T-cell (primary cell): ENCODE measurements at places on chromosomes 2 and 18.

GRCh38 chr18:32366586-32367538 lies 103.8 kb downstream of the GAREM1 start:
- DNase-seq = no peak

DNA sequence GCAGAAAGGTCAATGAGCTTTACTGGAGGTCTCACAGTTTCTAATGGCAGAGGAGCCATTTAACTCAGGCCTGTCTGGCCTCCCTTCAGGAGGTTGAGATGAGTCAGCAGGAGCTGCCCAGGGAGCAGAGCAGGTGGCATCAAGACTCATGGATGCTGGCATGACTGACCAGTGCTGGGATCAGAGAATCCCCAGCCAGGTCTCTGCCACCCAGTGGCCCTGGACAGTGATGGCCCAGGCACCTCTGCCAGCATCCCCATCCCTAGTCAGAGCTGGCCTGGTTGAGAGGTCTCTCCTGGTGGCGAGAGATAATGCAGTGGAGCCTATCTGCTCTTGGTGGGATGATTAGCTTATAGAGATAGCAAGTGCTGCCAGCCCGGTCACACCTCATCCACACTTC lies 43.1 kb downstream of the GYPC start:
- DNase-seq = no peak

DNA sequence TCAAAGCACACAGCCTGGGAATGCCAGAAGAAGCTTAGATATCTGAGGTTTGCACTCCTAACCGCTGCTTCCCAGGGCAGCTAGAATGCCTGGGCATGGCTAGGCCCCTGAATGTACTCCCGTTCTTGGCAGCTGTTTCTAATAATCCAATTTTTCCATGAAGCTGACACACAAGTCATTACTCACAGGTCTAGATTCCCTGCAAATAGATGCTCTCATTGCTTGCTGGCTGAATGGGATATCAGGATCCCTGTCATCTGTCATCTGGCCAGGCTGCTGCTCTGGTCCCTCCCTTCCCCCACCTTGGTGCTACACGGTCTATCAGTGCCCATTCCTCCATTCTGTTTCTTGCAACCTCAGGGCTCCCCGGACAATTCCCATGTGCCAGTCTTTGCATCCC lies 40.7 kb upstream of the TEX51 start:
- no peak for DNase-seq

- DNase-seq = no peak
Measured at GRCh38 chr2:230269715-230270114, 44.2 kb downstream of the SP140 start.

- DNase-seq = no peak
Measured at GRCh38 chr2:178976351-178976750, 73.6 kb downstream of the CCDC141 start.

- no peak for DNase-seq
Measured at GRCh38 chr18:39274535-39274934, 1708.9 kb upstream of the CELF4 start.

DNA sequence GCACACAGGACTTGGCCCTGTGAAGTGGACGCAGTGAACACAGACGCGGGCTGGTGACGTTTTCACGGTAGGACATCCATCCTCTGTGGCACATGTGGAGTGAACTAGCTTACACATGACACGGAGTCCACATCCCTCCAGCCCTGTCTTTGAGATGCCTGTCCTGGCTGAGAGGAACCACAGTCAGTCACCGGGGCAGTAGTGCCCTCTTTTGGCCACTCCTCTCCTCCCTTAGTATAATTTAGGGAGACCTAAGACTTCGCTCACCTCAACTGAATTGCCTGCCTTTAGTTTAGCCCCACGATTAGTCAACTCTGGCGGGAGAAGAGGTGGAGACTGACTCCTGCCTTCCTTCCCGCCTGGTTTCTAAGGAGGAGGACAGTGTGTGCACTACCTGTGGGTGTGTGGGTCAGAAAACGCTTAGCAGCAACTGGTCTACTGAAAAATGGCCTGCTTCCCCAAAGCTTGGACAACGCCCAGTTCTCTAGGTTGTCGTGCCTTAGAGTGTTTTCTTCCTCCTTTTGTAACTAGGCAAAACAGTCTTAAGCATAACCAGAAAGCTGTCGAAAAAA lies 70.6 kb downstream of the MBP start:
- no peak for DNase-seq

GRCh38 chr2:199946836-199947235 lies 8.5 kb downstream of the TYW5 start:
- no peak for DNase-seq

DNA sequence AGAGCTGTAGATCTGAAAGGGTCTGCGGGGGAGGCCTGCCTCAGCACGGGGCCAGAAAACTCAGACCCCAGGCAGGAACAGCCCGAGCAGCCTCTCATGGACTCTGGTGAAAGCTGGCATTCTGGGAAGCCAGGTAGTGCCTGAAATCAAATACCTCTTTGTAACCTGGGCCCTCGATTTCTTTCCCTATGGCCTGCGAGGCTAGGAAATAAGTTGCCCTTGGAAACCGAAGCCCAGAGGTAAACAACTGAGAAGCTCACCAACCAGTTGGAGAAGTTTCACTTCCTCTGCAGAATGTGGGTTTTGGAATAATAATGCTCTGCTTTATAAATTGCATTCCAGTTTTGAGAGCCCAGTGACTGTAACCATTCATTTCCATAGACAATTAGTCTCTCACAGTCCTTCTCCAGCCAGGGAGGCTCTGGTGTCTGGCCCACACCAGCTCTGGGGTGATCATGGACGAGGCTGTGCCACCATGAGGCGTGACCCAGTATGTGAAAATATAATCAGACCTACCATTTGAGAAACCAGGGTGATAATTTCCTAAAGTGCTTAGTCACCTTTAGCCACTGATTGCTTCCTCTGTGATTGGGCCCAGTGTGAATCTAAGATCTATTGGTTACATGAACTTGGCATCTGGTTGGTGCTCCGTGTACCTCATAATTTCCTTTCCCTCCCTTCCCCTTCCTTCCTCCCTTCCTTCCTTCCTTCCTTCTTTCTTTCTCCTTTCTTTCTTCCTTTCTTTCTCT lies 133.1 kb upstream of the PELI1 start:
- DNase-seq = no peak

- DNase-seq = no peak
Measured at GRCh38 chr2:95698146-95698545, 106.3 kb downstream of the TRIM43 start.

DNA sequence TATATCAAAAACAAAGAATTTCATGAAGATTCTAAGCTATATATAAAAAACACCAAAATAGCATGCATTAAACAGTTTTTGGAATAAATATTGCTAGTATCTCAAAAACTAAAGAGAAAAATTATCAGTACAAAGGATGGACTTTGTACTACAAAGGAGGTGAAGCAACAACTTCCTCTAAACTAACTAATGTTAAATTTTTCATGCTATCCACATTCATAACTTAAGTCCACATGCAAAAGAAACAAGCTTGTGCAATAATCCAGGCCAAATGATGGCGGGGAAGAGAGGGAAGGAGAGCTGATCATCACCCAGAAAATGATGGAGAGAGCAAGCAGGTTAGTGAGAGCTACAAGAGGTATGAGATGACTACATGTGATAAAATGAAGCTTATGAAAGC lies 70.1 kb downstream of the KIDINS220 start:
- DNase-seq = no peak

GRCh38 chr2:239811111-239811781 lies 213.9 kb downstream of the NDUFA10 start:
- no peak for DNase-seq

DNA sequence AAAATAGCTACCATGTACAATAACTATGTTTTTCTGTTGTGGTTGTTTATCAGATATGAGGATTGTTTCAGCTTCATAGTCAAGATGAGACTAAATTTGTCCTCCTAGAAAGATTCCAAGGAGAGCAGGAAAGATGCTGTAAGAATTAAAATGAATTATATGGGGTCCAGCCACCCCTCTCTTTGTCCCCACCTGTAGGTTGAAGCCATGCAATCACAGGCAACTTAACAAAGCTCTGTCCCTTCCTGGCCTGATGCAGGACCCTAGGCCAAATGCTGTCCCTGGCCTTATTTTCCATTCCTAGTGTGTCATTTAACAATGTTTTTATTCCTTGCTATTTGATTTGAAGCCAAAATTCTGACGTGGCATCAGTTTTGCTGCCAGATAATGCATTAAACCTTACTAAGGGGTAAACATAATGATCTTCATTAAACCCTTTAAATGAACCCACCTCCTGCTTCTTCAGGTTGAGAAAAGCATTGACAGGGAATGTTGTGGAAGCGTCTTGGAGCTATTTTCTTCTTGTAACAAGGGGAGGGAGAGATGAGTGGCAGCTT lies 240.9 kb upstream of the ZNF521 start:
- no peak for DNase-seq

DNA sequence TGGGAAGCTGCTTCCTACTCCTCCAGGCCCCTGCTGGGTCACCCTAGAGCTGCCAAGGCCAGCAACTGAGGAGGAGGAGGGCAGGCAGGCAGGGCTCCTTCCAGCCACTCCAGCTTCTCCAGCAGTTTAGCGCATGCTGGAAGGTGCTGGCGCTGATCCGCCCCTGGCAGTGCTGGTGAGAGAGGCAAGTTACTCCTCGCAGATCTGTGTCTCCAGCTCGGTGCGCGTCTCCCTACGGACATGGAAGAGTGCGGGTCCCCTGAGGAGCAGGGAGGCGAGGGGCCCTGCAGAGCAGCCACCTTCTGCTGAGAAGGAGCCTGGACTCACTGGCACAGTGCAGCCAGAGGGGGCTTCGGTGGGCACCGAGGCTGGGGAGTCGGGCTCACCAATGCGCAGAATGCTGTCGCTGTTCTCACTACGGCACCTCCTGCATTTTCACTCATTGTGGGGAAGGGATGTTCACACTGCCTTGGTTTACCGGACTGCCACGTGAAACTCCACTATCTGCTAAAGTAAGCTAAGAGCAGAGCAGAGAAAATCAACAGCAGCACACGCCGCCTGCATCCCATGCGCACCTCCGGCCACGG lies 206.0 kb downstream of the HDAC4 start:
- DNase-seq = no peak
